ENCODE measurements at places on chromosomes 3 and 15. TPM values are rescaled to one million over a fixed set of nuclear protein-coding genes. Genes with fewer than 3 reads are reported as not detected.

Gene CCDC39
- total RNA-seq: not detected

Gene C2CD4B
- not detected for total RNA-seq

Gene IL20RB
- 1.1 TPM for total RNA-seq

Gene CIDEC
- total RNA-seq: 0.18 TPM

Gene CPLX3
- total RNA-seq: not detected

Gene FBXW12
- not detected for total RNA-seq

Gene STRC
- 0.62 TPM for total RNA-seq

Gene MAP6D1
- 6.5 TPM for total RNA-seq

Gene TMEM207
- total RNA-seq: not detected

Gene NOX5
- not detected for total RNA-seq

Gene MAGEL2
- not detected for total RNA-seq

Gene CPN2
- not detected for total RNA-seq

Gene IQCF5
- total RNA-seq: not detected

Gene PTPRG
- 0.16 TPM for total RNA-seq

Gene AP3S2
- 20.8 TPM for total RNA-seq

Gene ATP2B2
- not detected for total RNA-seq

Gene TNK2
- total RNA-seq: 34.6 TPM

Gene PIGX
- total RNA-seq: 41.4 TPM

Gene ARGFX
- total RNA-seq: not detected

Gene ERICH6
- not detected for total RNA-seq

Gene TUSC7
- not detected for total RNA-seq

Gene CP
- total RNA-seq: not detected

Gene CHST2
- 12.0 TPM for total RNA-seq

Gene PRSS50
- not detected for total RNA-seq

Gene ZBBX
- total RNA-seq: not detected

Gene CHRNB4
- not detected for total RNA-seq

Gene ZNF502
- total RNA-seq: 3.0 TPM

Gene IL17RB
- not detected for total RNA-seq

Gene SLC6A1
- total RNA-seq: not detected

Gene ISLR
- total RNA-seq: not detected

Gene SATB1
- 92.0 TPM for total RNA-seq

Gene FOXP1
- total RNA-seq: 205 TPM

Gene BCHE
- not detected for total RNA-seq

Gene NANOGP8
- total RNA-seq: not detected

Gene SLCO2A1
- not detected for total RNA-seq

Gene IL17RD
- not detected for total RNA-seq

Gene CDHR4
- not detected for total RNA-seq

Gene WNT5A
- not detected for total RNA-seq

Gene SHC4
- total RNA-seq: 3.7 TPM

Gene MST1R
- 0.76 TPM for total RNA-seq

Gene LAMB2
- not detected for total RNA-seq
